ENCODE measurements at places on chromosomes 2 and 18.

GRCh38 chr2:53572696-53573095 is 194.9 kb upstream of the CHAC2 start:
- no peak for DNase-seq

GRCh38 chr2:8243748-8244400 is 438.0 kb upstream of the ID2 start:
- DNase-seq = no peak

DNA sequence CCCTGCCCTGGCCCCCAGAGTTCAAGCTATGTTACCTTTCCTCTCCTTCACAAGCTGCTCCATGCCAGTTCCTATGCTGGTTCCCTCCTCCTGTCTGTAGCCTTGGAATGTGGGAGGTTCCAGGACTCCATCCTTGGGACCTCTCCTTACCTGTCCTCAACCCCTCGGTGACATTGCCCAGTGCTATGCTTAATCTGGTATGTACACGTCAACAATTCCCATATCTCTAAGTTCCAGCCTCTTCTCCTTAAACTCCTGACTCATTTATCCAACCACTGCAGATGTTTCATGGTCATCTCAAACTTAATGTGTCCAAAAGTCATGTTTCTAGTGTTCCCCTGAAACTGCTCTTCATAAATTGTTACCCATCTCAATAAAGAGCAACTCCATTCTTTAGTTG is 160.8 kb downstream of the TNS1 start:
- DNase-seq = no peak

DNA sequence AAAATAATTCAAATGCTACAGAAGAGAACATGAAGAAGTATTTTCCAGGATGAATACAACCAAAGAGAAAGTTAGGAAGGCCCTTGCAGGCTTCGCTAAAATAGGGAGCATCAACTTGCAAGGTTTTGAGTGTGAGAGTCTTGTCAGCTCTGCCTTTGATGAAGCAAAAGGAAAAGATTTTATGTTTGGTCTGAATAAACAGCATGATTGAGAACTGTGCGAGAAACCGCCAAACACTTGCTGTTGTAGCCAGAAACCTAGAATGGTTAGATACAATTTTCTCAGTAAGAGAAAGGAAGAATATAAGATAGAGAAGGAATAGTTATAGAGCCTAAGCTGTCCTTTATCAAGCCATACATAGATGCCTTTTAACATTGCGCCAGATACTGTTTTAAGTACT is 163.6 kb downstream of the L3MBTL4 start:
- DNase-seq = no peak

- DNase-seq = no peak
Measured at GRCh38 chr2:5528706-5529105, 163.5 kb upstream of the SOX11 start.
